Omental fat pad (tissue), 4 donors: ENCODE measurements at places on chromosomes 7 and 10. TPM values are rescaled to one million over a fixed set of nuclear protein-coding genes. Genes with fewer than 3 reads are reported as not detected.

DNA sequence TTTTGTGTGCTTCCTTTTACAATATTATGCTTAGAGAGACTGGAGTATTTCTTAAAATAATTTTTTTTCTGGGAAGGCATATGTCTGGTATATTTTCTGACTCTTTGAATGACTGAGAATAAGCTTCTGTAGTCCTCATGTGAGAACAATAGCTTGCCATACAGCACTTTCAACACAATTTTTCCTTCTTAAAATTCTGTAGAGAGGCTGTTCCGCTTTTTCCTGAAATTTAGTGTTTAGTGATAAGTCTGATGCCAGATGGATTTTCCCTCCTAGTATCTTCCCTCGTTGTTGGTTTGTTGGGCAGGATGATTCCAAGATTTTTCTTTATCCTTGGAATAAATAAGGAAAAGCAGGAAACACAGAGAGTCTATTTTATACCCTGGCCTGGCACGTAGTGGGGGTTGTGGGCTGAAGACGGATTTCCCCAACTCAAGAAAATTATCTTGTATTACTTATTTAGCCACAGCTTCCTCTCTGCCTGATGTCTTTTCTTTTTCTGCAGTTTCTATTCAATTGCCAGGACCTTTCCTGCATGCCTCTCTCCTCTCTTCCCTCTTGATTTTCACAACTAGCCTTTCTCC is 111.2 kb downstream of the AOAH start:
- DNase-seq: no peak

DNA sequence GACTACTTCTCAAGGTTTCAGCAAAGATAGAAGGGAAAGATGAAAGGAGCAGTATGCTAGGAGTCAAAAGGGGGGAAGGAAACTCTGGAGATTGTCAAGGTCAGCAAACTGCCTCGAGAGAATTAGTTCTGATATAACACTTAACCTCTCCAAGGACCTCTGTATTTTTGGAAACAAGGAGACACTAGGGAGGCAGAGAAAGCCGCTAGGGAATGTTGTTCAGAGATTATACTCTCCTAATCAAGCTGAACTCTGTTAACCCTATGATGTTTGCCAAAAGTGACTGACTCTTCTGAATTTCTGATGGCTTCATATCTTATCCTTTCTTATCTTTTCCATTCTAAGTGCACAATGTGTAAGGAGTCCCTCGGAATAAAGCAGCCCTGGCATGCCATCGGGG is 27.1 kb downstream of the CREM start:
- no peak for DNase-seq

Gene CFAP46
- not detected for total RNA-seq

DNA sequence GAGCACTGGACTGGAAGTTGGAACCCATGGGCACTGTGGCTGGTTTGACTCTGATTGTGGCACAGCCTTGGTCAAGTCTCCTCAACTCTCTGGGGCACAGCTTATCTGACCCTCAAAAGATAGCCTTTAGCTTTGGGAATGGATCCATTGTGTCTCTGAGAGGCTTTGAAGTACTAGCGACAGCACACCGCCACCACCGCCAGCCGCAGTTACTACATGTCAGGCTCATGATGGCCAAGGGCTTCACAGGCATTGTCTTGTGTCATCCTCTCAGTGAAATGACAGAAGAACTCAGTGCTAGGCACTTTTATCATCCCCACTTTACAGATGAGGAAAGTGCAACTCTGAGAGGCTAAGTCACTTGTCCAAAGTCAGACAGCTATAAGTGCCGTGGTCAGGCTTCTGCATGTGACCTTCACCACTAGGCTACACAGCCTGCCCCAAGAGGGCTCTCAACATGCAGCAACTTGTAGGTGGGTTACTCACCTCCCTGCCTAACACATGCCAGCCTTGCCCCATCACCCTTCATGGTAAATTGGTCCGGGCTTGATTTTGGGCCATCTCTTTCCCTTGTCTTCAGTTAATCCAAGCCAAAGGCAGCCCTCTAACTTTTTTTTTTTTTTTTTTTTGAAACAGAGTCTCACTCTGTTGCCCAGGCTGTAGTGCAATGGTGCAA is 44.1 kb downstream of the C10orf105 start:
- no peak for DNase-seq

DNA sequence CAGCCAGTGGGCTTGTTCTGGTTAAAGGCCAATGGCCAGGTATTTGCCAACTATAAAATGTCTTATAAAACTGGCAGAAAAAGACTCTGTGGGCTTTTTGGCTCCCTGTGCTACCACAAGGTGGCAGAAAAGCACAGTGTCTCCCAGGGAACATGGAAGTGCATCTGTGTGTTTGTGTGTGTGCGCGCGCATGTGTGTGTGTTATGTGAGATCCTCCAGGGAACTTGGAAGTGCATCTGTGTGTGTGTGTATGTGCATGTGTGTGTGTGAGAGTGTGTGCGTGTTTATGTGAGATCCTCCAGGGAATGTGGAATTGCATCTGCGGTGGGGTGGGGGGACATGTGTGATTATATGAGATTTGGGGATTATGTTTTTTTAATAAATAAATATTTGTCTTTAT is 30.2 kb upstream of the ABI1 start:
- no peak for DNase-seq

Gene CACNB2
- 12.1 TPM for total RNA-seq

DNA sequence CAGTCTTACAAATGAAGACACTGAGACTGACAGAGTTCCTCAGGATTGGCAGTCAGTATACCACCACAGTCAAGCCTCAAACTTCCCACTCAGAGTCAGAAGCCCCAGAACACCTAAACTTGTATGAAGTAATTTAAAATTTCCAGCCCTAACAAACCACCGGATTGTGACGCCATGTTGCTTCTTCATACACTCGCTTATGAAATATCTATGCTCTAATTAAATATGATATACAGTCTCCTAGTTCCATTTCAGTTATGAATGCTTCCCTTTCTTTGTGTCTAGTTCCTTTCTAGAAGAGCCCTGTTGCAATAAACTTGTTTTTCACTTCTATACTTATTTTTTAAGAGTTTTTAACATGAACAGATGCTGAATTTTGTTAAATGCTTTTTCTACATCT is 172.0 kb upstream of the NOBOX start:
- DNase-seq: no peak

Gene IPMK
- total RNA-seq: 8.5 TPM

DNA sequence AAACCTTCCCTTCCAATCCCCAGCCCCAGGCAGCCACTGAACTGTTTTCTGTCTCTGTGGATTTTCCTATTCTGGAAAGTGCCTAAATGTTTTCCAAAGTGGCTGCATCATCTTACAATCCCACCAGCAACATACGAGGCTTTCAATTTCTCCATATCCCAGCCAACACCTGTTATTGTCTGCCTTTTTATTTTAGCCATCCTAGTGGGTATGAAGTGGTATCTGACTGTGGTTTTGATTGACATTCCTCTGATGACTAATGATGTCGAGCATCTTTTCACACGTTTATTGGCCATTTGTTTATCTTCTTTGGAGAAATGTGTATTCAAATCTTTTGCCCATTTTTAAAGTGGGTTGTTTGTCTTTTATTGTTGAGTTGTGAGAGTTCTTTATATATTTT is 6.2 kb upstream of the SMC3 start:
- DNase-seq: no peak

DNA sequence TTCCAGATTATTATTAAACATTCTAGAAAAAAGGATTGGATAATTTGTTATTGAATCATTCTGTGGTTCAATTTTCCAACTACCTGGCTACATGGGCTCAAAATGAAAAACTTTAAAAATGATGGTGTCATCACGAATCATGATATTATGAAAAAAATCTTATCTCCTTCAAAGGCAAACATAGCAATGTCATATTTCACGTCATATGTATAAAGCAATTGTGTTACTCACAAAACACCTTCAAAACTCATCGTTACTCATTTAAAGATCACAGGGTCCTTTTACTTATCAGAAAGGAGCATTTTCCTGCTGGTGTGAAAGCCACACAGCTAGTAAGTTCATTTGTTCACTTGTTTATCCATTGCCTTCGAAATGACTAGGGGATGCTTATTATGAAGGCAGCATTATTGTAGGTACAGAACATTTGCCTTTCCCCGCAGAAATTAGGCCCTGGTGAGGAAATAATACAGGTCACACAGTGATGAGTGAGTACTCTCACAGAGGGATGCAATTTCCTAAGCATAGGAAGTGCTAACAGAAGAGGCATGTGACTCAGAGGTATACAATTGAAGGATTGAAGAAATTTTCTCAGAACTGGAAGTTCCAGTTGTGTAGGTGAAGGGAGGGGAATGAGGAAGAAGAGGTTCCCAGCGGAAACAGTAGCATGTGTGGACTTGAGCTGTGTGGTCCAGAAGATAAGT is 478.7 kb downstream of the INHBA start:
- no peak for DNase-seq

- no peak for DNase-seq
Observed at GRCh38 chr10:59700709-59701108, 8.9 kb downstream of the SLC16A9 start.

DNA sequence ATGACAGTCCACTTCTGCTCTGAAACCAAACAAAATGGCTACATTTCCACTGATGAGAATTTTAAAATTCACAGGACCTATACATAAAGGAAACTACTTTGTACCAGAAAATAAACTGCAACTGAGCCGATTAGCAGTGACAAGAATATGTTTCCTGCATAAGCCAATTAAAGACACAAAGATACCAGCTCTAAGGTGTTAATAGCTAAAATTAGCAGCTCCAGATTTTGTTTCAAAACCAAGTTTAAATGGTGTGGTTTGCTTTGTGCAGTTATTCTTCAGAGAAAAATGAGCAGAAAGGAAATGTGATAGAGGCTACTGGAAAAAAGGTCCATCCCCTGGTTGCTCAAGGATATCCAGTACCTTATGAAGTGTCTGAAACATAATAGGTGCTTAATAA is 123.2 kb downstream of the ANK3 start:
- DNase-seq: no peak

Gene FAM24B
- 1.0 TPM for total RNA-seq

DNA sequence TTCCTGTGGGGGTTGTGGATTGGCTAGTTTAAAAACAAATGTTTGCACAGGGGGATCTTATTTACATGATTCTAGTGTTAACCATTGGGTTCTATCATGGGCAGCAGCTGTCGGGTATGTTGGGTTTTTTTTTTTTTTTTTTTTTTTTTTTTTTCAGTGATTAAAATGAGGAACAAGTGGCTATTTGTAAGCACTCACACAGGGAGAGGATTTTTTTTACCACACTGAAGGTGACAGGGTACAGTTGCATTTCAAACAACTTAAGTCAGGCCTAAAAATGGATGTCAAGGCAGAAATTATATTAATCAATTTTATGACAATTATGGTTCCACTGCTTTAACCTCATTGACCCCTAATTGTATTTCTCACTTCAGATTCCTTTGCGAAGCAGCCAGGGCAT is 92.8 kb downstream of the CD36 start:
- no peak for DNase-seq

Gene GPER1
- total RNA-seq: 3.2 TPM

Gene CALML3
- total RNA-seq: not detected

- DNase-seq: no peak
Observed at GRCh38 chr10:116769368-116769767, 27.0 kb upstream of the HSPA12A start.

DNA sequence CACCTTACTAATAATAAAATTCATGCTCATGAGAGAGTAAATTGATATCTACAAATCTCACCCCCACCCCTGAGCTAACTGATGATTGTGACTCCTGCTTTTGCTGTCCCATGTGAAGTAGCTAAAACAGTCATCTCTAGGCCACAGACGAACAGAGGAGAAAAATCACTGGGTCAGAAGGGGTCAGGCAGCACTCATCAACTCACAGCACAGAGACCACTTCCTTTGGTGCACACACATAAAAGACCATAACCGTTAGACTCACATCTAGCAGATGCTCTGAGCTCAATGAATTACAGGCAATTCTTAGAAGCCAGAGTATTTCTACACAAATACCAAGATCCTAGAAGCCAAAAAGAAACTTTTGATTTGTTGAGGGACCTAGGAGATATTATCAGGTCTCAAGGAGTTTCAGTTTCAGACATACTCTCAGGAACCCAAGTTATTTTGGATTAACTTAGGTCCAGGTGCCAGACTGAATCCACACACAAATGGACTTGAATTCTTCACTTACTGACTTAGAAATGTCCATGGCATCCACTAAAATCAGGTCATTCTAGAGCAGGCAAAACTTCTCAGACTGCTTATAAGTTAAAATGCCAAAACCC is 65.0 kb upstream of the TES start:
- DNase-seq: no peak

Gene CPA4
- not detected for total RNA-seq

Gene HABP2
- not detected for total RNA-seq

Gene PCDH15
- total RNA-seq: 0.32 TPM

DNA sequence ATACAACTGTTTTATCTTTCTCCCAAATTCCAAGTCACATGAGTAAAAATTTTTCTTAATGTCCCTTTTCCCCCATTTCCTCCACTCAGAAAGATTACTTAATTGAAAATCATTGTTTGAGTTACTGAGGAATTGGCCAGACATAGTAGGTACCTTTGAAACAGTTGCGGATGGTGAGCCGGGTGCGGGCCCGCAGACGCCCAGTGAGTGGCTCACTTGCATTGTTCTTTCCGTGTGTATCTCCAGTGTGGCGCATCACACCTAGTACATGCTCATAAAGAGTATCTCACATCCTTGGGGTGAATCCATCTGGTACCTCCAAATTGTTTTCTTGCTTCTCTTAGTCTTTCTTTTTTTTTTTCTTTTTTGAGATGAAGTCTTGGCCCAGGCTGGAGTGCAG is 14.3 kb downstream of the TRRAP start:
- DNase-seq: no peak

- no peak for DNase-seq
Observed at GRCh38 chr7:101625031-101625791, 3.9 kb downstream of the MYL10 start.

DNA sequence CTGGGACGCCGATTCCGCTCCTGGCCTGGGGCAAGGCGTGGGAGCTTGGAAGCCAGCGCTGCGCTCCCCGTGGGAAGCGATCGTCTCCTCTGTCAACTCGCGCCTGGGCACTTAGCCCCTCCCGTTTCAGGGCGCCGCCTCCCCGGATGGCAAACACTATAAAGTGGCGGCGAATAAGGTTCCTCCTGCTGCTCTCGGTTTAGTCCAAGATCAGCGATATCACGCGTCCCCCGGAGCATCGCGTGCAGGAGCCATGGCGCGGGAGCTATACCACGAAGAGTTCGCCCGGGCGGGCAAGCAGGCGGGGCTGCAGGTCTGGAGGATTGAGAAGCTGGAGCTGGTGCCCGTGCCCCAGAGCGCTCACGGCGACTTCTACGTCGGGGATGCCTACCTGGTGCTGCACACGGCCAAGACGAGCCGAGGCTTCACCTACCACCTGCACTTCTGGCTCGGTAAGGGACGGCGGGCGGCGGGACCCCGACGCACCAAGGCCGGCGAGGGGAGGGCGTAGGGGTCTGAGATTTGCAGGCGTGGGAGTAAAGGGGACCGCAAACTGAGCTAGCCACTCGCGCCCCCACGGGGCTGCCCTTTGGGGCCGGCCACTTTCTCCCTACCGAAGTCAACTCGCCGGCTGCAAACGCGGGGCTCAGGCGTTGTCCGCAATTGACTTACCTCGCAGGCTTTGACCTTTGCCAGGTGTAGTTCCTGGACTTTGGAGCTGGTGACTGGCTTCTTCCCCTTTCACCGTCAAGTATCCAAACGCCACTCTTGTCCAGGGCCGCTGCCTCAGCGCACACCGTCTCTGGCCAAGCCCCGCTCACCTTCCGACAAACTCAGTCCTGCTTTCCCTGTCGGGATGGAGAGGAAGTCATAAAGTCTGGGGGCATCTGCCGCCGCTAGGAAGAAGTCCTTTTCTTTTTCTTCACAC is at the start of gene SCIN:
TSS of gene SCIN (plus strand) at position 187 of the 928 bp plus-strand sequence. CDS start at position 254, 67 bp downstream.
- peak; percentile 27 for DNase-seq
